Stimulated activated CD8-positive, alpha-beta memory T cell treated with anti-CD3 and anti-CD28 coated beads, Interleukin-12 subunit alpha, Interleukin-12 subunit beta, amount 100 ng/mL, for 1 hour (primary cell): ENCODE measurements at places on chromosomes 4 and X.

GRCh38 chrX:132909643-132910042 is 48.8 kb downstream of the HS6ST2 start:
- DNase-seq, result no peak

- no peak for DNase-seq
These were observed 89.7 kb downstream of the CPZ start for GRCh38 chr4:8682296-8682695.

DNA sequence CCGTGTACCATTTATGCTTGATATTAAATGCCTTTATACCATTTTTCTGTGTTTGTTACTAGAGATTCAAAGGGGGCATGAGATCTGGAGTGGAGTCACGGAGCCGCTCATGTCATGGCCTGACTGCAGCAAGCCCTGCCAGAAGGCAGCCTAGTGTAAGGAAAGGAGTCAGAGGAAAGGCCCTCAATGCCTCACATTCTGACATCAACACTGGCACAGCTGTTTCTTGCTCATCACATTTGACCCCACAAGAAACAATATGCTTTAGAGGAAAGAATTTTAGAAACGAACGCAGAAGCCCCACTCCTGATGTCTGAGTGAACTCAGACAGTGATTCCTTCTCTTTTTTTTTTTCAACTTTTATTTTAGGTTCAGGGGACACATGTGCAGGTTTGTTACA is 322.4 kb upstream of the CPEB2 start:
- DNase-seq, result no peak

GRCh38 chr4:150116506-150116905 is 38.3 kb downstream of the DCLK2 start:
- no peak for DNase-seq

GRCh38 chr4:109574931-109575804 is 15.1 kb downstream of the MCUB start:
- DNase-seq, result no peak

GRCh38 chrX:40146262-40147125 is 48.7 kb upstream of the BCOR start:
- no peak for DNase-seq

DNA sequence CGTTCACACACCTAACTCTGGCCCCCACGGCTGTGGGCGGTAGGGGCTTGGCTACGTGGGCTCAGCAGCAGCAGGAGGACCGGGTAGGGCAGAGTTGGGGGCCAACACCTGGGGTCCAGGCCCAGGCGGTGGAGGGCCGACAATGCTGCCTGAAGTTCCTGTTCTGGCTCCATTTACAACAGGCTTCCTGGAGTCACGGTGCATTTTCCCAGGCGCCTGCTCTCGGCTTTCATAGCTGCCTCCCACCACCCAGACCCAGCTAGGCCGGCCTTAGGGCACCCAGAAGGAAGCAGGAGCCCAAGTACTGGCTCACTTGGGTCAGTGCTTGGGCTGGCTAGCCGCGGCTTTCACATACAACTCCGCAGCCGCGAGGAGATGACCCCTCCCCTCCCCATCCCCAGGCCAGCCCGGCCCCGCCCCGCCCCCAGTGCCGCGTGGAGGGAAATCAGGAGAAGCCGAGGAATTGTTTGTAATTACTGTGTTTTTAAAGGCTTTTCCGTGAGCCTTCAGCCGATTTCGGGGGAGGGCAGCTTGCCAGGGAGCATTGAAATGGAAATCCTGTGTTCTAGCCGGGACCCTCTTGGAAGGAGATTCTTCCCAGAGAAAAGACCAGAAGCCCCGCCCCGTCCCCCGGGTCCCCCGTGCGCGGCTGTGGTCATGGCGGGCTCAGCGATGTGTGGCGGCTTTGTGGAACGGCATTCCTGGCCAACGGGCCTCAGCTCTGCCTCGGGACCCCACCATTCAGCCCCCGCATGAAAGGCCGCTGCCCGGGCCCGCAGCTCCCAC is 28.5 kb downstream of the PJA1 start:
- no peak for DNase-seq

DNA sequence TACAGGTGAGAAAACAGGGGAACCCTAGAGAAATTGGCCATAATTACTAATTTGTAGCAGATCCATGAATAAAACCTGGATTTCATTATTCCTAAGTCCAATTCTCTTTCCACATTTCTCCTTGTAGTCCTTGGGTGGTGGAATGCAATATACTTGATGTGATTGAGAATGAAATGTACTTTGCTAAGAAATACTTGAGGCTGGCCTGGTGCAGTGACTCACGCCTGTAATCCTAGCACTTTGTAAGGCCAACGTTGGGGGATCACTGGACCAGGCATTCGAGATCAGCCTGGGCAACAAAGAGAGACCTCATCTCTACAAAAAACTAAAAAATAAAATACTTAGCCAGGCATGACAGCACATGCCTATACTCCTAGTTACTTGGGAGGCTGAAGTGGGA is 15.9 kb downstream of the TMEM184C start:
- no peak for DNase-seq

DNA sequence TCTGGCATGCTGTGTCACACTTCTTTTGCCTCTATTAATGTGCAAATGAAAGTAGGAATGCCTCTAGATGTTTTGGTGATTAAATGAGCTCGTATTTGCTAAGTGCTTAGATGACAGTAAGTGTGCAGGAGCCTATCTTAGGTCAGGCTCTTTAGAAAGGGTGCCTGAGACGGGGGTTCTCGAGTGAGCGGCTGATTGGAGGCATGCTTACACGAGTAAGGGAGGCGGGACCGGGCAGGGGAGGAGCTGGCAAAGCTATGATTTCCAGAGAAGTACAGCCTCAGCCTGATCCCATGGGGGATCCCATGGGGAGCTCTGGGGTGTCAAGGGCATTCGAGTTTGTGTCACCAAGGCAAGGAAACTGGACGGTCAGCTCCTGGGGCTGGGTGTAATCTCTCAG is 44.8 kb downstream of the CLDN34 start:
- DNase-seq, result no peak

- no peak for DNase-seq
These were observed 26.0 kb downstream of the TKTL1 start for GRCh38 chrX:154321594-154321993.

GRCh38 chr4:128227991-128228571 is 59.5 kb downstream of the PGRMC2 start:
- no peak for DNase-seq

DNA sequence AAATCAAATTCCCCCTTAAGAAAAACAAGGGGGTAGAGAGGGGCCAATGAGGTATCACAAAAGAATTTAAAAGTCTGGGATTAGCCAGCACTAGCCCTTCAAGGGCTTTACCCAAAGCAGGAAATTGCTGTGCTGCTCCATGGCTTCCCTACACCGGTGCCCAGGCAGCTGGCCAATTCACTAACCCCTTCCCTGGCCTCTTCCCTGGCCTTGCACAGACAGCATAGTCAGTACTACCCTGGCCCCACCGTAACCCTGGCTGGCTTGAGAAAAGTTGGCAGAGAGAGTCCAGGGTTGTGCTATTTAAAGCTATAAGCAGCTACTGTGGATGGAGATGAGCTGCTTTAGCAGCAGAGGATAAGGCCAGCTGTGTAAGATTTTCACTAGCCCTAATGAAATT is 43.1 kb downstream of the ADAMTS3 start:
- DNase-seq, result no peak

- no peak for DNase-seq
These were observed 21.2 kb downstream of the CCDC160 start for GRCh38 chrX:134258202-134258601.

DNA sequence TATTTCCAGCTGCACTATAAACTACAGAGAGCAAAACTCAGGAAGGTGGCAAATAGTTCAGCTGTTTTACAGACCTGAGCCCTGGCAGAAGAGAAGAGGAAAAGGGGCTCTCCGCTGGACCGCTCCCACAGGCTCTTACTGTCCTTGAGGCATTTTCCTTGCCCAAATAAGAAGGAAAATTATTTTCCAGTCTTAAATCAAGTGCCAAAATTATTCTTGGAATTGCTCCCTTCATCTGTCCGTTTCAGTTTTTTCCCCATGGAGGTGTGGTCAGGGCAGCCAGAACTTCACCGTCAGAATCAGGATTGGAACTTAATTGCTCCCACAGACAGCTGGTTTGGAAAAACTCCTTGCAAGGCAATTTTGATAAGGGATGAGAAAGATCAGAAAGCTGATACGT is 35.2 kb upstream of the SPINK2 start:
- no peak for DNase-seq

DNA sequence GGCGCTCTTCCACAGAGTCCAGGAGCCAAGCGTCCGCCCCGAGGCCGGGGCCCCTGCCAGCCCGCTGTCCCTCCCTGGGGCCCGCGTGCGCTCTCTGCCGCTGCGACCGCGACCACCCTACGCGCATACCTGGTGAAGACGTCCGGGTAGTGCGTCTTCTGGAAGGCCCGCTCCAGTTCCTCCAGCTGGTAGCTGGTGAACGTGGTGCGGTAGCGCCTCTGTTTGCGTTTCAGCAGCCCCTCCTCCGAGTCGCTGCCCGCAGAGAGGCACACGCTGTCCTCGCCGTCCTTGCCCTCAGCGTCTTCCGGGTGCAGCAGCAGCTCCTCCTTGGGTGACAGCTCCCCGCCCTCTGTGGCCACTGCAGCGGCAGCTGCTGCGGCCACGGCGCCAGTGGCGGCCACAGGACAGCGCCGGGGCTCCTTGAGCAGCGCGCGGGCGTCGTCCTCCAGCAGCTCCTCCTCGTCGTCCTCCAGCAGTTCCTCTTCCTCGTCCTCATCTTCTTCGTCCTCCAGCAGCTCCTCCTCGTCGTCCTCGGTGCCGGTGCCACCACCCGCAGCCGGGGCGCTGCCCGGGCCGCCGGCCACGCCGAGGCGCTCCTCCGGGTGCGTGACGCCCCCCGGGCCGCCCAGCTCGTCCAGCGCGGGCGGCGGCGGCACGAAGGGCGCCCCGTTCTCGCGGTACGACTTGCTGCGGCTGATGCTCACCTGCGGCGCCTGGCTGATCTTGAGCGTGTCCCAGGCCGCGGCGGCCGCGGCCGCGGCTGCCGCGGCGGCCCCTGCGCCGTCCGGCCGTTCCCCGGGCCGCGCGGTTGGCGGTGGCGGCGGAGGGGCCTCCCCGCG is 2.8 kb downstream of the ARX start:
- DNase-seq, result no peak

- DNase-seq, result no peak
These were observed 2.0 kb downstream of the TSPAN5 start for GRCh38 chr4:98656443-98656842.

DNA sequence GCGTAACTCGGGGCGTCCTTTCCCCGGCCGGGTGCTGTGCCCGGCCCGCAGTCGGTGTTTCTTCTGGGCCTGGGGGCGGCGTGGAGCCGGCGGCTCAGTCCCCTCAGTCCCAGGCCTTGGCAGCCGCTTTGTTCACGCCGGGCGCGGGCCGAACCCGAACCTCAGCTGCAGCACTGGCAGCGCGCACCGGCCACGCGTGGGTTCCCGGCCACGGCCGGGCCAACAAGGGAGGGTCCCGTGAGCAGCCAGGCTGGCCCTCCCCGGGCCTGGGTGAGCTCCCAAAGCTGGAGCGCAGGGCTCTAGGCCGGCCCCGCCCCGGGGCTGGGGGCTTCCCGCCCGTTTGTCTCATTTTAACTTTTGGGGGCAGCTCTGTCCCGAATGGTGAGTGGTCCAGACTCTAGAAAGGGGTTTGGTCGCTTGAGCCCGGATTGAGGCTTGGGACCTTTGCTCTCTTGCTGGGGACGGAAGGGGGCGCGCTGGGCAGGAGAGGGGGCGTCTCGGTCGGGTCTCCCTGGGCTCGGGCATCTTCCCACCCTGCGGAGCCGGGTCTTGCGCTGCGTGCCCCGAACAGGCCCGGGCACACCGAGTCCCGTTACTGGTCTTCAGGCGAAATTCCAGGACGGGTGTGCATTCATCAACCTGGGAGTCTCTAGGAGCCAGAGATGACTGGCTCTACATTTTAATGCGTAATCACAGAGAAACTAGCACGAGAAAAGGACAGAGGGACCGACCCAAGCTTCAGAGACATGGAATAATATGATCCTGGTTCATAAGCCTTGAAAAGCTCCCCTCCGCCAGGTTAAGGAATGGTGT is 177.1 kb downstream of the CBR4 start:
- no peak for DNase-seq

DNA sequence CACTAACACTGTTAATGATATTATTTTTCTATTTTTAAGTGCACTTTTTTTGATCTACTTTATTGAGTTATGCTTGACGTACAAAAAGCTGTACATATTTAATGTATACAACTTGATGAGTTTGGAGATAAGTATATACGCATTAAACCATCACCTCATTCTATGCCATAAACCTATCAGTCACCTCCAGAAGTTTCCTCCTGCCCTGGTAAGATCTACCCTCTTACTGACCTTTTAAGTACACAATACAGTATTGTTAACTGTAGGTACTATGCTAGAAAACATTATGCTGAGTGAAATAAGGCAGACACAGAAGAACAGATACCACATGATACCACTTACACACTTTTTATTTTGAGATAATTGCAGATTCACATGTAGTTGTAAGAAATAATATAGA is 36.9 kb downstream of the INTS6L start:
- DNase-seq, result no peak

GRCh38 chr4:189124149-189124758 is 816.4 kb upstream of the FRG1 start:
- no peak for DNase-seq

GRCh38 chr4:88830598-88830997 is 133.0 kb upstream of the NAP1L5 start:
- no peak for DNase-seq

DNA sequence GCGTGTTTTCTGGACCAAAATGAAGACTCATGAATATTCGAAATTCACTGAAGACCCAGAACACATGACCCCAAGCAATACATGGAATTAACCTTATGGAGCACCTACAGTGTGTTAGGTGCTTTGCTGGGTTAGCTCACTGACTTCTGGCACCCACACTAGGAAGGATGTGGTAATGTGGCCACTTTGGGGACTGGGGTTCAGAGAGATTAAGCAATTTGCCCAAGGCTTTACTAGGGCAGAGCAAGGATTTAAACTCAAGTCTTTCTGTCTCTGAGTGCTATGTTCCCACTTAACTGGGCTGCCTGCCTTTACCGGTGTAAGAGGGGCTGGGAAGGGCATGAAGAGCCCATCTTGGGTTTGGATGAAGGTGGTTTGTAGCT is 162.0 kb upstream of the ATP6AP2 start:
- DNase-seq, result peak; percentile 2

DNA sequence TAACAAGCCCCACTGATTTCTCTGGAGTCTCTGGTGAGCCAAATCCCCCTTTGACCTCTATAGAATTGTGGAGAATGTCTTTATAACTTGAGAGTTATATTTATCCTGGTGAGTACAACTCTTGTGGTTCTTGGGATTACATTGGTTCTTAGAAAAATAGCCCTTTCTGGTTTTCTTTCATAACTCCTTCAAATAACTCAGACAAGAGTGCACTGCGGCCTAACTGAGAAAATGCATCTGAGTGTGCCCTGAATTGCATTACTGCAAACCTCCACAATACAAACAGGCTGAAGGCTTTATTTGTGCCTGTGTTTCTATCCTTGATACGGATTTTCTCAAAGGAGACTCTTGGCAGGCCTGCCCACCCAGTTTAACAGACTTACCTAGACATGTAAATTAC is 2.7 kb downstream of the BEX3 start:
- no peak for DNase-seq

DNA sequence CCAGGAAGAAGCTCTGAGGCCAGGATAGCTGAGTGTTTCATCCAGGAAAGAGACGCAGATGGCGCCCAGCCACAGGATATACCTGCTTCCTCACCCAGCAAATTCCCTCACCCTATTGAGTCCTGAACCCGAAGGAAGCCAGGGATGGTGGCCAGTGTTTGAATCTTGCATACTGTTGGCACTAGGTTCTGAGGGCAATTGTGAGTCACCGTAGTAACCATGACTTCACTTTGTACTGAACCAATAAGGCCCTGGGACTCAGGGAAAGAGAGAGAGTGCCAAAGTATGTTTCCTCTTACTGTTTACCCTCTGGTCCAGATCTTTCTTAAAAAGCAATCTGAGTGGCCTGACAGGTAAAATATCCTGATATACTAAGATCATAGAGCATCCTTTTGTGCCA is 25.6 kb upstream of the SMIM10L2A start:
- no peak for DNase-seq

GRCh38 chr4:53123171-53123570 is 242.7 kb downstream of the SCFD2 start:
- no peak for DNase-seq
